ENCODE measurements at places on chromosomes 11 and 22.
A peak's percentile ranks its signal among the peaks of the same experiment; 100 is the strongest.

DNA sequence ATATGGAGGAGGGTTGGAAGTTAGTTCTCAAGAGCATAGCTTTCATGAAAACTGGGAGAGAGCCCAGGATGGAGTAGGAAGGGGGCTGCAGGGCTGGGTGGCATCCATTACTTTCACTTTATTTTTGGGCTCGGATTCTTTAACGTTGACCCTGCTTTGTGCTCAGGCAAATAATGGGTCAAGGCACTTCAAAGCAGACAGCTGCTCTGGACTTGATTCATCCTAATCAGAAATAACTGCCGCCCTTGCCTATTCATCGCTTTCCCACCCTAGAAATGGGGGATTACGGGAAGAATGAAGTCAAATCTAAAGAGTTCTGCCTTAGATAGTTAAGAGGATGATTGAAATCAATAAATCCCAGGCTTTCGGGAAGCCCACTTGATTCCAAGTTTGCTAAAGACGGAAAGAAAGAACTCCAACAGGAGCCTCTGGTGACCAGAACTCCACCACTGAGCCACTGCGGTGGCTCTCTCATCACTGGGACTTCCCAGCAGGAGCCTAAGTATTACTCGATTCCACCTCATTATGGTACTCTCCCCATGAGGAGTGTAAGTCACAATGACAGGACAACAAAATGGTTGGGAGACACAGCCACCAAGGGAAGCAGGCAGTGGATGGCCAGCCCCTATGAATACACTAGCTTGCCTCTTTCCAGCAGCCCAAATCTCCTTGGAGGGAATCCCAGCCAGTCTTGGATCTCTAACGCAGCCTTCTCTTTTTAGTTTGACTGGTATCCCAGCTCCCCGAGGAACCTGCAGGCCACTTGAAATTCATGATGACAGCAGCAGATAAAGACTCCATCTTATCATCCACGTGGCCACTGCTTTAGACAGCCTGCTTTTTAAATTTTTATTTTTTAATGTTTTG lies 815.5 kb downstream of the NTM start:
- H3K27me3 ChIP-seq, result no peaks in the 10 kb centered on the region
- H3K36me3 ChIP-seq, result no peaks in the 10 kb centered on the region
- H3K4me1 ChIP-seq, result no peaks in the 10 kb centered on the region
- H3K4me3 ChIP-seq, result no peak overlapping the region

- H3K27me3 ChIP-seq, result no peaks in the 10 kb centered on the region
- no peak for DNase-seq
- no peak overlapping the region for H3K27ac ChIP-seq
These were observed 1060.7 kb downstream of the FAM181B start for GRCh38 chr11:81673001-81673400.

DNA sequence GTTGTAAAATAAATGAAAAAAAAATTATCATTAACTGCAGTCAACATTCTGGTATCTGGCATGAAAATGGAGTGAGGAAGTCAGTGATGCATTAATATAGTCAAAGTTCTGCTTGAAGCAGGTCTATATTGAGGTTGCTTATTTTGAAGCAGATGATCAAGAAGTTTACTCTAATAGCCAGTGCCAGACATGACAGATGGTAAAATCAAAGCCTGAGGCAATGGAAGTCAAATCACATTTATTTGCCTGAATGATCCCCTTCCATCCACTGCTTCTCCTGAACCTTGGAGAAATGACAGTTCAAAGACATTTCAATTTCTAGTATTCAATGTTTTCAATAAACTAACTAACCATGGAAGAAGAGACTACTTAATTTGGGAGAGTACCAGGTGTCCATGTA lies 430.0 kb downstream of the FAM181B start:
- H3K27ac ChIP-seq, result no peak overlapping the region
- no peaks in the 10 kb centered on the region for H3K4me1 ChIP-seq
- no peak overlapping the region for H3K4me3 ChIP-seq
- DNase-seq, result no peak
- H3K36me3 ChIP-seq, result no peaks in the 10 kb centered on the region

DNA sequence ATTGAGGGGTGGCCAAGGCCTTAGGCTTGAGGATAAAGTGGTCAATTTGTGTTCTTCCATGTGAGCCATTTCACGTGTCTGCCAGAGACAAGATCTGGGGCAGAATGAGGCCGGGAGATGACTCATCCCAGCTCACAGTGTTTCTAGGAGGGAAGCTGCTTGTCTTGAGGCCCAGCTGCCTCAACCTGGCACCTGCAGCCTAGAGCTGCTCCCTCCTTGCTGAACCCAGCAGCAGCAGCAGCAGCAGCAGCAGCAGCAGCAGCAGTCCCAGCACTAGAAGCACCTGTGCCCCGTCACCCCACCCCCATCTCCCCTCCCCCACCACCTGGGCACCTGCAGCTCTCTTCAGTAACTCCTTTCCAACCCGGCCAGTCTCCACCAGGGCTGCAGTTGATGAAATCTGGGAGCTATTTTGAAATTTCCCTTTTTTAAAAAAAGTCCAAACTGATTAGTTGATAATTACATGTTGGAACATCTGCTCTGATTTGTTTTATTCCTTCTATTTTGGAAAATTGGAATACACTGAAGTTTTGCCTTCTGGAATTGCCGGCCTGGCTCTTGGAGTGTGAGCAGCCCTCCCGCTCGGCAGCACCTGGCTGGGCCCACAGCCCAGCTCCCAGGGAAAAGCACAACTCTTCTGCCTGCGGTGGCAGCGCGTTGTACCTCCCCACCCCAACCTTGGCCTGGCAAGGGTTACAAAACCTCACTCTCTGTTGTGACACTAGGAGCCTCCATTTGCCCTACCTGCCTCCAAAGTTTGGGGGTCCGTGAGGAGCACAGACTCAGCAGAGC lies 143.5 kb downstream of the NXPE2 start:
- H3K4me1 ChIP-seq, result no peaks in the 10 kb centered on the region
- no peaks in the 10 kb centered on the region for H3K36me3 ChIP-seq
- H3K27me3 ChIP-seq, result peaks cover 10% of the 10 kb centered on the region
- no peak for DNase-seq

GRCh38 chr11:35360055-35360530 lies 59.3 kb downstream of the SLC1A2 start:
- no peaks in the 10 kb centered on the region for H3K36me3 ChIP-seq
- no peak for DNase-seq
- peaks cover 3% of the 10 kb centered on the region for H3K27me3 ChIP-seq
- H3K4me1 ChIP-seq, result no peaks in the 10 kb centered on the region
- H3K27ac ChIP-seq, result no peak overlapping the region
- no peak overlapping the region for H3K4me3 ChIP-seq

- no peaks in the 10 kb centered on the region for H3K27me3 ChIP-seq
- no peaks in the 10 kb centered on the region for H3K36me3 ChIP-seq
These were observed 11.9 kb upstream of the PPP2R1B start for GRCh38 chr11:111778047-111778558.

- no peak for DNase-seq
- H3K4me1 ChIP-seq, result no peaks in the 10 kb centered on the region
- H3K36me3 ChIP-seq, result no peaks in the 10 kb centered on the region
- no peak overlapping the region for H3K27ac ChIP-seq
- H3K4me3 ChIP-seq, result no peak overlapping the region
These were observed 5.6 kb downstream of the PLA2G3 start for GRCh38 chr22:31134688-31135087.

GRCh38 chr11:119476666-119477331 lies 53.8 kb upstream of the THY1 start:
- H3K4me3 ChIP-seq, result no peak overlapping the region
- no peaks in the 10 kb centered on the region for H3K4me1 ChIP-seq
- H3K36me3 ChIP-seq, result no peaks in the 10 kb centered on the region
- no peak for DNase-seq
- peaks cover 5% of the 10 kb centered on the region for H3K27me3 ChIP-seq

DNA sequence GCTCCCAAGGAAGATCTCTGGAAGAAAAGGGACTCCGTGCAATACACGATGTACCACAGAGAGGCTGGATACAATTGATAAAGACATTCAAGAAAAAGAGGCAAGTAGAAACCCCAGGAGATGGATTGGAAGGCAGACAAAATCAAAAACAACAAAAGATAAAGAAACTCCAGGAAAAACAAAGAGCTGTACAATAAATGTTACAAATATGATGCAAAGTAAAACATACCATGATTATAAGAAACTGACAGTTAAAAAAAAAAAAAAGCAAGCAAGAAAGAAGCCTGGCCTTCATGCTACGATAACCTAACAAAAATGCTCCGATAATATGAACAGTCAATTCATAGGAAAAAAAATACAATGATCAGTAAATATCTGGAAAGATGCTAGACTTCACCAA lies 10.5 kb upstream of the SIGIRR start:
- no peak for DNase-seq
- no peaks in the 10 kb centered on the region for H3K27me3 ChIP-seq
- no peaks in the 10 kb centered on the region for H3K36me3 ChIP-seq
- no peak overlapping the region for H3K4me3 ChIP-seq
- no peak overlapping the region for H3K27ac ChIP-seq

DNA sequence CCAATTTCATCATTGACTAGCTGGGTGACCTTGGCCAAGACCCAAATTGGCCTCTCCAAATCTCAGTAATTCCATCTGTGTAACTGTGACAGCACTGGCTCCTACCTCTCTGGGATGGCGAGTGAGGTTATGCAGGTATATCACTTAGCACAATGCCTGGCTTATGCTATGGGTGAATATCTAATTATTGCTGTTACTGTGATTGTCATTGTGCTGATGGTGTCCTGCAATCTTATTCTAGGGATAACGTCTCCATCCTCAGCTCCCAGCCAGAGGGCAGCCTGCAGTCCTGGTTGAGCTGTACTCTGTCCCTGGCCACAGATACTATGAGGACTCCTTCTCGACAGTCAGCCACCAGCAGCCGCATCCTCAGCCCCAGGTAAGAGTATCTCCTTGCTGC lies 164.8 kb upstream of the SEZ6L start:
- no peaks in the 10 kb centered on the region for H3K36me3 ChIP-seq
- no peaks in the 10 kb centered on the region for H3K4me1 ChIP-seq
- DNase-seq, result no peak
- H3K4me3 ChIP-seq, result no peak overlapping the region
- no peak overlapping the region for H3K27ac ChIP-seq

- DNase-seq, result no peak
- H3K27me3 ChIP-seq, result peaks cover 7% of the 10 kb centered on the region
- no peak overlapping the region for H3K4me3 ChIP-seq
- H3K4me1 ChIP-seq, result no peaks in the 10 kb centered on the region
These were observed 225.0 kb downstream of the BLID start for GRCh38 chr11:121890946-121891515.

- H3K27ac ChIP-seq, result no peak overlapping the region
- H3K27me3 ChIP-seq, result peaks cover 2% of the 10 kb centered on the region
- H3K4me3 ChIP-seq, result no peak overlapping the region
- H3K4me1 ChIP-seq, result peaks cover 23% of the 10 kb centered on the region
- DNase-seq, result no peak
These were observed 1.7 kb downstream of the STX3 start for GRCh38 chr11:59756845-59757244.

DNA sequence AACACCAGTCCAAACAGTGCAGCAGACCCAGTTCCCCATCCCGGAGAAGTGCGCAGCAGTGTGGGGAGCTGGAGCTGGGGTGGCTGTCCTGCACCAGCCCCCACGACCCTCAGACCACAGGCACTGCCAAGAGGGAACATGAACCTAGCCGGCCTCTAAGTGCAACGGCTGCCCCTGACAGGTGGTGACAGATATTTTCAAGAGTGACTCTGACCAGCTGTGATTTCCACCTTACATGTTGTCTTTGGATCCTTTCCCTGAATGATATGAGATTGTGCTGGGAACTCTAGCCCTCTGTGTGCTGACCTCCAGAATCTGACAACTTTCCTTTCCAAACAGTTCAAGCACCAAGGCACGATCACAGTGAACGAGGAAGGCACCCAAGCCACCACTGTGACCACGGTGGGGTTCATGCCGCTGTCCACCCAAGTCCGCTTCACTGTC lies 12.6 kb downstream of the SERPIND1 start:
- no peaks in the 10 kb centered on the region for H3K4me1 ChIP-seq
- peaks cover 78% of the 10 kb centered on the region for H3K36me3 ChIP-seq
- no peak for DNase-seq
- H3K27ac ChIP-seq, result no peak overlapping the region
- H3K4me3 ChIP-seq, result no peak overlapping the region
- H3K27me3 ChIP-seq, result no peaks in the 10 kb centered on the region

- peaks cover 76% of the 10 kb centered on the region for H3K36me3 ChIP-seq
- no peaks in the 10 kb centered on the region for H3K27me3 ChIP-seq
- no peak overlapping the region for H3K27ac ChIP-seq
- no peaks in the 10 kb centered on the region for H3K4me1 ChIP-seq
- no peak overlapping the region for H3K4me3 ChIP-seq
These were observed 29.8 kb upstream of the PPP6R3 start for GRCh38 chr11:68430801-68431200.

- H3K36me3 ChIP-seq, result peaks cover 42% of the 10 kb centered on the region
- H3K4me3 ChIP-seq, result no peak overlapping the region
- no peak for DNase-seq
- H3K27ac ChIP-seq, result no peak overlapping the region
- H3K4me1 ChIP-seq, result peaks cover 27% of the 10 kb centered on the region
- no peaks in the 10 kb centered on the region for H3K27me3 ChIP-seq
These were observed 4.7 kb downstream of the LMF2 start for GRCh38 chr22:50502628-50503474.

DNA sequence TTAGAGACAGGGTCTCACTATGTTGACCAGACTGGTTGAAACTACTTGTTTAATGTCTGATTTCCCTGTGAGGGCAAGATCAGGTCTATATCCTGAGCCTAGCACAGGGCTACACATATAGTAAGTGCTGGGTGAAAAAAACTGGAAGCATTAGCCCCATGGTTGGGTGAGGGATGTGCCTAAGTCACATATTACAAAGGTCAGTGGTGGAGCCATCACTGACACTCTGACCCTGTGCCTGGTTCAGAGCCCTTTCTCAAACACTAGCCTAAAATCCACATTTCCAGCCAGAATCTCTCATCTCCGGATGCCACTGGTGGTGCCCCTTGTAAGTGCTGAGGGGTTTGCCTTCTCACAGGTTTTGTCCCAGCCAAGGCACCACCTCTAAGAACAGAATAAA lies 9.0 kb downstream of the TBC1D10A start:
- peak overlapping the region; percentile 45 for H3K27ac ChIP-seq
- DNase-seq, result no peak
- peaks cover 88% of the 10 kb centered on the region for H3K36me3 ChIP-seq
- H3K4me1 ChIP-seq, result peaks cover 87% of the 10 kb centered on the region

- H3K4me3 ChIP-seq, result no peak overlapping the region
- no peaks in the 10 kb centered on the region for H3K4me1 ChIP-seq
These were observed 5.9 kb upstream of the ETS1 start for GRCh38 chr11:128593281-128593680.

GRCh38 chr22:37195921-37196320 lies 7.9 kb upstream of the C1QTNF6 start:
- no peak for DNase-seq
- no peak overlapping the region for H3K4me3 ChIP-seq
- H3K27ac ChIP-seq, result no peak overlapping the region
- H3K27me3 ChIP-seq, result no peaks in the 10 kb centered on the region
- H3K4me1 ChIP-seq, result peaks cover 18% of the 10 kb centered on the region

GRCh38 chr11:64000026-64000739 lies 13.9 kb downstream of the OTUB1 start:
- no peak overlapping the region for H3K27ac ChIP-seq
- peaks cover 67% of the 10 kb centered on the region for H3K36me3 ChIP-seq
- no peak overlapping the region for H3K4me3 ChIP-seq
- H3K4me1 ChIP-seq, result no peaks in the 10 kb centered on the region
- H3K27me3 ChIP-seq, result no peaks in the 10 kb centered on the region

- DNase-seq, result no peak
- peaks cover 10% of the 10 kb centered on the region for H3K4me1 ChIP-seq
- H3K4me3 ChIP-seq, result no peak overlapping the region
- no peak overlapping the region for H3K27ac ChIP-seq
- no peaks in the 10 kb centered on the region for H3K27me3 ChIP-seq
- peaks cover 25% of the 10 kb centered on the region for H3K36me3 ChIP-seq
These were observed 5.3 kb upstream of the NAP1L4 start for GRCh38 chr11:2997406-2997805.
